Esophagus squamous epithelium (tissue), 5 donors: ENCODE measurements at places on chromosomes 16 and 17. TPM values are rescaled to one million over a fixed set of nuclear protein-coding genes. Genes with fewer than 3 reads are reported as not detected.

TAF1C gene
- 32.7 TPM for total RNA-seq

DNA sequence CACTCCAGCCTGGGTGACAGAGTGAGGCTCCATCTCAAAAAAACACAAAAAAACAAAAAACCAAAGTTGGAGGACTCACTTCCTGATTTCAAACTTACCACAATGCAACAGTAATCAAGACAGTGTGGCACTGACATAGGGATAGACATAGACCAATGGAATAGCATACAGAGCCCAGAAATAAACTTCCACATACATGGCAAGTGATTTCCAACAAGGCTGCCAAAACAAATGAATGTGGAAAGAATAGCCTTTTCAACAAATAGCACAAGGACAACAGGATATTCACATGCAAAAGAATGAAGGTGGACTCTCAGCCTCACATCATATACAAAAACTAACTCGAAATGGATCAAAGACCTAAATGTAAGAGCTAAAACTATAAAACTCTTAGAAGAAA is 36.8 kb upstream of the RASD1 start:
- H3K4me3 ChIP-seq, result no peak overlapping the region
- H3K27ac ChIP-seq, result no peak overlapping the region
- DNase-seq, result no peak

MYOCD gene
- 27.5 TPM for total RNA-seq

GRCh38 chr17:65514082-65514481 is 47.4 kb downstream of the AXIN2 start:
- H3K4me1 ChIP-seq, result peaks cover 27% of the 10 kb centered on the region
- no peaks in the 10 kb centered on the region for H3K36me3 ChIP-seq
- no peaks in the 10 kb centered on the region for H3K27me3 ChIP-seq
- DNase-seq, result no peak
- H3K27ac ChIP-seq, result no peak overlapping the region
- no peak overlapping the region for H3K4me3 ChIP-seq

EVPLL gene
- total RNA-seq, result 5.9 TPM

DNA sequence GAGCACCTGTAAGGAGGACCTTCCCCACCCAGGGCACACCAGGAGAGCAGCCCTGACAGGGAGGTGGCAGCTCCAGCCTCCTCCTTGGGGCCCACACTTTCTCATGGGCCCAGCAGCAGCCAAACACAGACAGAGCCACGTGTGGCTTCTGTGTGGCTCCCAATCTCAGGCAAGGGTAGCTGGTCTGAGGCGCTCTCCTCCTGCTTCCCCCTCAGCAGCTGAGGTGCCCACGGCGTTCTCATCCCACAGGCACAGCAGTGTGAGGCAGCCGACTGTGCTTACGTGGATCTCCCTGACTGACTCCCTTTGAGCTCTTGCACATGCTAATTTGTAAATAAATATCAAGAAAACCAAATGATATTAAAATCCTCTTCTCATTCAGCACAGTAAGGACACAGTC is 30.9 kb downstream of the CMTM3 start:
- no peaks in the 10 kb centered on the region for H3K4me1 ChIP-seq
- H3K36me3 ChIP-seq, result peaks cover 33% of the 10 kb centered on the region
- no peak for DNase-seq
- H3K27ac ChIP-seq, result no peak overlapping the region
- H3K4me3 ChIP-seq, result no peak overlapping the region
- no peaks in the 10 kb centered on the region for H3K27me3 ChIP-seq

- peak overlapping the region; percentile 95 for H3K27ac ChIP-seq
- no peak for DNase-seq
- peaks cover 59% of the 10 kb centered on the region for H3K4me1 ChIP-seq
- H3K27me3 ChIP-seq, result no peaks in the 10 kb centered on the region
- peak overlapping the region; percentile 51 for H3K4me3 ChIP-seq
Observed at GRCh38 chr16:29810699-29811169, 1.3 kb upstream of the PRRT2 start.
